ENCODE measurements at places on chromosomes 2 and 18.
A peak's percentile ranks its signal among the peaks of the same experiment; 100 is the strongest.

- no peak for DNase-seq
Observed at GRCh38 chr18:10805587-10806118, 279.8 kb downstream of the NAPG start.

DNA sequence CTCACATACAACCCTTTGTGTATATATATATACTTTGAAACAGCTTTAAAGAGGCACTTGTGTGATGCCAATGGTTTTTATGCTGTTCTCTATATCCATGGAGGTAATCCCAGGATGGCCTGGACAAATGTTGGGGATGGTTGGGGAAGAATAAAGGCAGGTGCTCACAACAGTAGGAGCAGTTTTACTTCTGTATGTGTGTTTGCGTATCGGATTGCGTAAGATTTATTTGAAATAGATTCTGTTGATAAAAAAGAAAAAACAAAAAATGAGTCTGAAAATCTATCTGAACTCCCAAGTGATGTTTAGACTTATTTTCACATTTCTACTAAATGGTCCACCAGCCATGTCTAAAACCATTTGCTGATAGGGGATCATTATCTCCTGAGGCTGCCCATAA, 29.3 kb downstream of the MRPL19 start:
- DNase-seq: no peak

DNA sequence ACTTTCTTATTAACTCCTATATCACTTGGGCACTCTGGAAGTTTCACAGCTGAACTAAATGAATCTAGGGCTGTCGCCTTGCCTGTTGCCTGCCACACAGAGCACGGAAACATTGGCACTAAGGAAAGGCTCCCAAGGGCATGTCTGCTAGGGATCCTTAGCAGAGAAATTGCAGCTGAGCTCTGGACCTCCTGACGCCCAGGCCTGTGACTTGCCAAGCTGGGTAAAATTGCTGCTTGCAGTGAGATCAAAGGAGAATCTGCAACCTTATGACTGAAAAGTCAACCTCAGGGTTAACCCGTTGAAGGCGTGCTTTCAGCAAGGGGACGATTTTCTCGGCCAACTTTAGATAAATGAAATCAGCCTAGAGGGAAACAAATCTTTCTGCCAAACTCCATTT, 189.8 kb downstream of the NCK2 start:
- no peak for DNase-seq

- DNase-seq: peak; percentile 45
Observed at GRCh38 chr2:37421686-37422085, 77.3 kb downstream of the QPCT start.

DNA sequence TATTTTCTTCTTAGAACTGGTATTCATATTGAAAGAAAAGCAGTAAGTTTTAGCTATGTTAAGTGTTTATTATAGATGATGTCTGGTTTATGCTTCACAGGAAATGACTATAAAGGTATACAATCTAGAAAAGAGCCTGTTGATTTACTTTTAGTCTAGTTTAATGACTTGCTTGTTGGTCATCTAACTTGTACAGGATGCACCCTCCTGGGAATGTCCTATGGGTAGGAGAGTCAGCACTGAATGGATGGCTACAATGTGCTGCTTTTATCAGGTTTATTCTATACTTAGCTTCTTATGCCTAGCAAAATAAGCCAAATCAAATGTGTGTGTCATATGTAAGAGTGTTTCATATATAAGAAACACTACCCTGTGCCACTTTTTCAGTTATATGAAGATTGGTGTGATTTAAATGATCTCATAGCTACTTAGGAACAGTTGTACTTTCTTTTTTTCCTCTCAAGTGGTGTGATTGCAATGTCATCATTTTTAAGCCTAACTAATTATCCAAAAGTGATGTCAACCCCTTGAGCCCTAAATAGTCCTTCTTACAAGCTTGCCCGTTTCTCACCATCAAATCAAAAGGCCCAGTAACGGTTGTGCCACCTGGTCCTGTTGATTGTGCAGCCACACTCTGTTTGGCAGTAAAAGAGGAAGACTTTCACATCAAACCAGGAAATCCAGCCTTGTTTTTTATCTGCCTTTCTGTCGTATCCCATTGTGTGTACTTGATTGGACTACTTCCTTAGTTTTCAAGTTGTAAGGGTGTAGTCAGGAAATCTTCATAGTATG, 176.0 kb downstream of the DIS3L2 start:
- DNase-seq: no peak

GRCh38 chr2:217086038-217086522, 226.2 kb upstream of the TNP1 start:
- DNase-seq: peak; percentile 35

DNA sequence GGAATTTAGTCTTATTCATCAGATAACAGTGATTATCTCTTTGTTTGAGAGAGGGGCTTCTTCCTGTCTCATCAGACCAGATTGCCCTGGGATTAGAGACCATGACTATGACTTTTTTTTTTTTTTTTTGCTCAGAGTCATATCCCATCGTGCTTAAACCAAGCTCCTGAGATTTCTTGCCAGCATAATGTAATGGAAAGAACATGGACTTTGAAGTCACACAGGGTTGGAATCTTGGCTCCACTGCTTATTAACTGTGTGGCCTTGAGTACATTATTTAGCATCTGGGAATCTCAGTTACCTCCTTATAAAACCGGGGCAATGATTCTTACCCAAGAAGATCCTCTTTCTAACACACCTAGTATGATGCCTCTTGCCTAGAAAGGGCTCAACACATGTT, 268.3 kb downstream of the DYSF start:
- no peak for DNase-seq

- no peak for DNase-seq
Observed at GRCh38 chr18:35387152-35387571, 10.0 kb upstream of the ZNF396 start.

GRCh38 chr18:74957588-74958224, 251.2 kb downstream of the PTGR3 start:
- DNase-seq: no peak

- DNase-seq: no peak
Observed at GRCh38 chr2:7165736-7166135, 248.5 kb downstream of the RNF144A start.

DNA sequence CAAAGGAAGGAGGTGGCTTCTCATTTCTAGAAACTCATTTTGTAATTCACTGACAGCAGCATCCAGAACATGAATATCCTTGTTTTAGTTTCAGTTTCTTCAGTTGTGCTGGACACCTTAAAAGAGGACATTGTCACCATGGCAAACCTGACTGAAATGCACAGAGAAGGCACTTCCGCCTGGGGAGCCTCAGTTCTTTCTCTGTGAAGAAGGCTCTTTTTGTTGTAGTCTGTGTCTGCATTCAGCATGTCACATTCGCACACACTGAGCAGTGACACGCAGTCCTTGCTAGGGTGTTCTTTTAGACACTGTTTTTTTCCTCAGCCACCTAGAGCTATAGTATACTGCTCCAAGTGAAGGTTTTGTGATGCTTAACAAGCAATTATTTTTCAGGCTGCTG, 9.5 kb upstream of the RPRM start:
- DNase-seq: no peak

DNA sequence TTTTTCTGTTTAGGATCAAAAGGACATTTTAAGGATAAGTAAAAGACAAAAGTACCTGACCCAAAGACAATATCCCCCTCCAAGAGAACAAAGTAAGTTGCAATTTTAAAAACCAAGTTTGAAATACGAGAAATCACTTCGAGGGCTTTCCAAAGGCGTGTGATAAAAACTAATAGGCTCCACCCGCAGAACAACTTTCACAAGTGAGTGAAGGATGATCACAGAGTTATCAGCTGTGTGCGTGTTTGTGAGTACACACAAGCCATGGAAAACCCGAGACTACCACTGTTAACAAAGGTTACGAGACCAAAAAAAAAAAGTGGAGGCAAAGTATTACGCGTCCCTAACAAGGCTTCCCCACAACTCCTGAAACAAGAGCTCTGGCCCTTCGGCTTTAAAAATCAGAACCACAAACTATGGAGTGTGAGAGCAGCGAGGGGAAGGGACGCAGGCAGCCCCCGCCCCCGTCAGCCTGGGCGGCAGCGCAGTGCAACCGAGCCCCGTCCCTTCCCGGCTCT, 719 bp downstream of the SMAD2 start:
- DNase-seq: peak; percentile 7

GRCh38 chr18:50177294-50177992, 17.5 kb downstream of the MYO5B start:
- DNase-seq: no peak

- DNase-seq: no peak
Observed at GRCh38 chr2:21642647-21643046, 518.9 kb downstream of the TDRD15 start.

DNA sequence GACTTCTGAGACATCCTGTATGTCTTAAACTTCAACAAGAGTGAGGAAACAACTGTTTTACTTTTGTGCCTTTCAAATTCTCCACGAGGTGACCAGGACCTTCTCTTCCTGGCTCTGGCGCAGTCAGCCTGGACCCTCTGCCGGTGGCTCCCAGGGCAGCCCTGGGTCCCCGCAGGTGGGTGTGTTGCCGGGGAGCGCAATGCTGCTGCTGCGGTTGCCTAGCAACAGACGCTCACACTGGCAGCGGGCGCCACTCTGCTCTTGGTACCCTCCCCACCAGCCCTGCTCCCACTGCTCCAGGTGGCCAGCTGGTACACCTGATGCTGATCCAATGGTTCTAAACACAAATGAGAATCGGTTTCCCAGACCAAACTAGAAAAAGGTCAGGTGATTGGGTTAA, 58.7 kb downstream of the GNAL start:
- DNase-seq: no peak

DNA sequence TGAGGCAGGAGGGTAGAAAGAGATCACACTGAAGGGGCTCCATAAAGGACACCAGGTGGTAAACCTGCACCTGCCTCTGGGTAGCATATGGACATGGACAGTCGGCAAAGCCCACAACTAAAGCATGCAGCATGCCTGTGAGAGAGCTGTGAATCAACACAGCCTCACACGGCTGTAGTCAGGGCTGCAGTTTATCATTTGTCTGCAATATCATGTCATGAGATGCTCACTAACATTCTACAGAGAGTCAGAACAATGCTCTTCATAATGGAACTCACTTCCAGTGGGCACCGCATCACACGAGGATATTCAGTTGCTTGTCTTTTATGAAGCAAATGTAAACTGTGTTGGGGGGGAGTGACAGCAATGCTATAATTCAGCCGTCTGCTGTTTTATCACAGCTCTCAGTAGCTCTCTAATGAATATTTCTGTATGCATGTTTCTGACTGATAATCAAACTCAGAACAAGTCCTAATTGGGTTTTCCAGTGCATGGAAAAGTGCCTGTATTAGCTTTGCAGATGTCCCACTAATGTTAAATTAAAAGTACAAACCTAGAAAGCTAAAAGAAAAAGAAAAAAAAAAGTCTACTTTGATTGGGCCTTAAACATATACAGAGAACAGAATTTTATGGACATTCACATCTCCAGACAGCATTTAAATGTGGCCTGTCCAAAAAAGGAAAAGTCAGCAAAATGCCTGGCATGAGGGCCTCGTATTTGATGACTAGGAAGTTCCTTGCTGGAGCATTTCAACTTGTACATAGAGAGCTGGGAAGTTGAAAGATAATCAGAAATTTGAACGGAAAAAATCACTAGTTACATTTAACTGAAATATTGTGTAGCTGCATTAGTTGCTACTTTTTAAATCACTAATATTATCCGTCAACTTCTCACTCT, 406.1 kb upstream of the SOX11 start:
- no peak for DNase-seq

Measured in AG08395 (cell line).